ENCODE measurements at places on chromosomes 7 and 10. TPM values are rescaled to one million over a fixed set of nuclear protein-coding genes. Genes with fewer than 3 reads are reported as not detected.
A peak's percentile ranks its signal among the peaks of the same experiment; 100 is the strongest.

The EGFR gene
- total RNA-seq: 125 TPM

The STEAP1B gene
- total RNA-seq: 2.2 TPM

The LRRC4 gene
- total RNA-seq: 1.3 TPM

The FAM20C gene
- 46.5 TPM for total RNA-seq

The COL17A1 gene
- total RNA-seq: not detected

The TIAL1 gene
- 49.9 TPM for total RNA-seq

The PNLIPRP2 gene
- not detected for total RNA-seq

The DOCK1 gene
- total RNA-seq: 55.8 TPM

The CALCR gene
- not detected for total RNA-seq

The KIAA1549 gene
- 2.3 TPM for total RNA-seq

The C7orf57 gene
- total RNA-seq: not detected

DNA sequence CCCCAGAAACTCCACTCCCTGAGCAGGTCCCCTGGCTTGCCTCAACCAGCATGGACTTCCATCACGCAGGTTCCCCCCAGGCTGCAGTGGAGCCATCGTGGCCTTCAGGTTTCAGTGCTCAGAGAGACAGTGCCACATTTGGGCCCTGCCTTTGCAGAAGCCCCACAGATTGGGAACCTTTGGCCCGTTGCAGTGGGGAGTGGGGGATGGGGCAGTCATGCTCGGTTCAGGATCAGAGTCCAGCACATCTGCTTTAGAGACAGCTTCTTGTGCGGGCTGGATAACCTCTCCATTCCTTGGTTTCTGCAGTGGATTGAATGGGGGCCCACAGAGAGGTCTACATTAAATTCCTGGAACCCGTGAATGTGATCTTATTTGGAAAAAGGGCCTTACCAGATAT lies 183.9 kb downstream of the EBF3 start:
- no peak overlapping the region for H3K4me3 ChIP-seq
- no peaks in the 10 kb centered on the region for H3K36me3 ChIP-seq
- no peaks in the 10 kb centered on the region for H3K4me1 ChIP-seq
- no peak overlapping the region for H3K27ac ChIP-seq
- no peak for DNase-seq

DNA sequence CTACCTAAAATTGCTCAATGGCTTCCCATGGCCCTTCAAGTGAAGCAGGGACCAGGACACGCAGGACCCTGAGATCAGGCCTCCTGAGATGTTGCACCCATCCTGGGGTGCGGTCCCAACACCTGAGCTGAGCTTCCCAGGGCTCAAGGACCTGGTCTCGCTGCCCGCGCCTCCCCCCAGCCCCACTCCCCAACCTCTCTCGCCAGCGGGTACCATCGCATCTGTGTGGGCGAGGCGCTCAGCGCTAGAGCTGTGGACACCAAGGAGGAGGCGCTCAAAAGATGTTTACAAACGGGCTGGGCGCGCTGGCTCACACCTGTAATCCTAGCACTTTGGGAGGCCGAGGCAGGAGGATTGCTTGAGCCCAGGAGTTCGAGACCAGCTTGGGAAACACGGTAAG lies 7.4 kb upstream of the CRYGN start:
- H3K36me3 ChIP-seq: no peaks in the 10 kb centered on the region
- H3K27me3 ChIP-seq: no peaks in the 10 kb centered on the region
- no peak overlapping the region for H3K27ac ChIP-seq
- DNase-seq: no peak
- H3K4me1 ChIP-seq: peaks cover 11% of the 10 kb centered on the region

GRCh38 chr7:93232673-93233018 lies 480 bp downstream of the VPS50 start:
- peak overlapping the region; percentile 66 for H3K27ac ChIP-seq
- DNase-seq: no peak
- H3K27me3 ChIP-seq: no peaks in the 10 kb centered on the region

- H3K36me3 ChIP-seq: no peaks in the 10 kb centered on the region
- no peaks in the 10 kb centered on the region for H3K27me3 ChIP-seq
- H3K4me3 ChIP-seq: no peak overlapping the region
Observed at GRCh38 chr10:22723343-22723779, 9.0 kb upstream of the PIP4K2A start.

GRCh38 chr10:5163487-5163886 lies 21.5 kb downstream of the AKR1C8 start:
- H3K27me3 ChIP-seq: no peaks in the 10 kb centered on the region
- no peak for DNase-seq
- H3K4me1 ChIP-seq: no peaks in the 10 kb centered on the region
- H3K27ac ChIP-seq: no peak overlapping the region
- no peak overlapping the region for H3K4me3 ChIP-seq
- H3K36me3 ChIP-seq: no peaks in the 10 kb centered on the region

- DNase-seq: no peak
- H3K4me1 ChIP-seq: peaks cover under 1% of the 10 kb centered on the region
- no peak overlapping the region for H3K4me3 ChIP-seq
- H3K27ac ChIP-seq: no peak overlapping the region
Observed at GRCh38 chr7:465710-466400, 53.8 kb downstream of the PDGFA start.

DNA sequence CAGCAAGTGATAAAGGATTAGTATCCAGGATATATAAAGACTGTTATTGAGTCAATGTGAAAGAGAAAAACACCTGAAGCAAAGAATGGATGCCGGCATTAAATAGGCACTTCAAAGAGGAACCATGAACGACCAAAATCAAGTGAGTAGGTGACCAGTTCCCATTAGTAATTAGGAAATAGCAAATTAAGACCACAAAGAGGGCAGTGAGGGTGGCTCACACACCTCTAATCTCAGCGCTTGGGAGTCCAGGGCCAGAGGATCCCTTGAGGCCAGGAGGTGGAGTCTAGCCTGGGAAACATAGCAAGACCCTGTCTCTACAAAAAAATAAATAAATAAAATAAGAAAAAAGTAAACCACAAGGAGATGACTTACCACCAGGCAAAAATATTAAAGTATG lies 1.5 kb upstream of the ANTXRL start:
- peak overlapping the region; percentile 85 for H3K27ac ChIP-seq
- H3K27me3 ChIP-seq: no peaks in the 10 kb centered on the region
- peak overlapping the region; percentile 81 for H3K4me3 ChIP-seq
- no peaks in the 10 kb centered on the region for H3K36me3 ChIP-seq
- DNase-seq: no peak

- no peaks in the 10 kb centered on the region for H3K36me3 ChIP-seq
- no peaks in the 10 kb centered on the region for H3K27me3 ChIP-seq
- no peak overlapping the region for H3K27ac ChIP-seq
Observed at GRCh38 chr10:27399871-27400270, 104.2 kb upstream of the RAB18 start.

GRCh38 chr10:74824184-74824899 lies 2.1 kb upstream of the KAT6B start:
- no peak for DNase-seq
- H3K36me3 ChIP-seq: no peaks in the 10 kb centered on the region
- peak overlapping the region; percentile 89 for H3K4me3 ChIP-seq

- peaks cover 28% of the 10 kb centered on the region for H3K4me1 ChIP-seq
- peak overlapping the region; percentile 95 for H3K27ac ChIP-seq
- no peak overlapping the region for H3K4me3 ChIP-seq
- no peaks in the 10 kb centered on the region for H3K36me3 ChIP-seq
Observed at GRCh38 chr7:116209561-116210070, 723 bp upstream of the TES start.

GRCh38 chr7:157826566-157826965 lies 489.8 kb downstream of the DNAJB6 start:
- H3K27me3 ChIP-seq: peaks cover 18% of the 10 kb centered on the region
- DNase-seq: no peak
- H3K4me1 ChIP-seq: no peaks in the 10 kb centered on the region
- no peaks in the 10 kb centered on the region for H3K36me3 ChIP-seq
- no peak overlapping the region for H3K27ac ChIP-seq

- H3K4me3 ChIP-seq: no peak overlapping the region
- no peak for DNase-seq
- H3K27me3 ChIP-seq: peaks cover 78% of the 10 kb centered on the region
Observed at GRCh38 chr7:25881317-25882037, 270.5 kb upstream of the NFE2L3 start.

DNA sequence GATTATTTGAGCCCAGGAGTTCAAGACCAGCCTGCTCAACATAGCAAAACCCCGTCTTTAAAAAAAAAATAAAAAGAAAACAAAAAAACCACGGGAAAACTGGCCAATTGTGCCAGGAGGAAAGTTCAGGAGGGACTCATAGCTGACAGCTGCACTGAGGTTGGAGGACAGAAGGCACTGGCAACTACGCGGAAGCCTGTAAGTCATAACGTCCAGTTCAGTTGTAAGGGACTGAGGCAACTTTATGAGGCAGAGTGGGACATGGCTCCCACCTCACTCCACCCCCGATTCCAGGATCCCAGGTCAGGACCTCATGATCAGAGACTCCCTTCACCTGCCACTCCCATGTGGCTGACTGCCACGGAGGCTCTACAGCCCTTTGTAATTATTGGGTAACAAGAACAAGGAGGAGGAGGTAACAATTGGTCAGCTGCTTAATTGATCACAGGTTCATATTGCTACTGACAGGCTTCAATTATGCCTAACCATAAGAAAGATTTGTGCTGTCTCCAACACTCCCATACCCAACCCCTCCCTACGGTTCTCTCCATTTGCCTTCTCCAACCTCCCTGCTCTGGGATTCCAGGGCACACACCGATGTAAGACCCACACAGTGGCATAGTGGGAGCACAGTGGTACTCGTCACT lies 1.9 kb upstream of the CCL24 start:
- H3K27ac ChIP-seq: no peak overlapping the region
- H3K27me3 ChIP-seq: peaks cover 10% of the 10 kb centered on the region
- no peaks in the 10 kb centered on the region for H3K4me1 ChIP-seq

DNA sequence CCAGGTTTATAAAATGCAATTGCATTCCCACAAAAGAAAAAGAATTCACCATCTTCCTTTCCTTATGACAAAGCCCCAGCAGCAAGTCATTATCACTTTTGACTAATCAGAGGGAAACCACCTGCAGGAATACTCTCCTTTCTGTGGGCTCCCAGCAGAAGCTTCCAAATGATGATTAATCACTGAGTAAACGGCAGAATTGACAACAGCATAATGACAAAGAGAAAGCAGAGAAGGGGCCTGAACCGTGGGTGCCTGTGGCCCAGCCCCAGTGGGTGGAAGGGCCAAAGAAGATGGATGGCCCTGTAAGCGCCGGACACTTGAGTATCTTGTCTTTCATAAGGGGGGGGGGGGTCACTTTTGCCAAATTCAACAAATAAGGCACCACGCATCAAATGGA lies 152.4 kb upstream of the NRBF2 start:
- no peaks in the 10 kb centered on the region for H3K27me3 ChIP-seq
- no peak overlapping the region for H3K4me3 ChIP-seq
- no peak for DNase-seq
- H3K27ac ChIP-seq: no peak overlapping the region
- no peaks in the 10 kb centered on the region for H3K4me1 ChIP-seq

DNA sequence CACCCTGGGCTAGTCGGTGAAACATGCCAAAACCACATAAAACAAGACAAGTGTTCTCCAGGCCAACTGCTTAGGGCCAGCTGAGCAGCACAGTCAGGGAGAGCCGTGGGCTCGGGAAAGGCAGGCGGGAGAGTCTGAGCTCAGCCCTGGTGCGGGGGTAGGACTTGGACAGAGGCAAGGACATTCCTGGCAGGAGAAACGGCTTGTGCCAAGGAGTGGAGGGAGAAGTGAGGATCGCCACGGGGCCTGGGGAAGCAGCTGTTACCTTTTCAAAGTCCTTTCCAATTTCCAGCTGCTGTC lies 4.2 kb downstream of the ELN start:
- no peaks in the 10 kb centered on the region for H3K27me3 ChIP-seq
- DNase-seq: no peak
- H3K4me1 ChIP-seq: peaks cover 83% of the 10 kb centered on the region
- peak overlapping the region; percentile 92 for H3K27ac ChIP-seq

GRCh38 chr10:87603769-87604168 lies 55.9 kb upstream of the PAPSS2 start:
- no peak overlapping the region for H3K4me3 ChIP-seq
- H3K27me3 ChIP-seq: no peaks in the 10 kb centered on the region
- H3K4me1 ChIP-seq: peaks cover 5% of the 10 kb centered on the region

DNA sequence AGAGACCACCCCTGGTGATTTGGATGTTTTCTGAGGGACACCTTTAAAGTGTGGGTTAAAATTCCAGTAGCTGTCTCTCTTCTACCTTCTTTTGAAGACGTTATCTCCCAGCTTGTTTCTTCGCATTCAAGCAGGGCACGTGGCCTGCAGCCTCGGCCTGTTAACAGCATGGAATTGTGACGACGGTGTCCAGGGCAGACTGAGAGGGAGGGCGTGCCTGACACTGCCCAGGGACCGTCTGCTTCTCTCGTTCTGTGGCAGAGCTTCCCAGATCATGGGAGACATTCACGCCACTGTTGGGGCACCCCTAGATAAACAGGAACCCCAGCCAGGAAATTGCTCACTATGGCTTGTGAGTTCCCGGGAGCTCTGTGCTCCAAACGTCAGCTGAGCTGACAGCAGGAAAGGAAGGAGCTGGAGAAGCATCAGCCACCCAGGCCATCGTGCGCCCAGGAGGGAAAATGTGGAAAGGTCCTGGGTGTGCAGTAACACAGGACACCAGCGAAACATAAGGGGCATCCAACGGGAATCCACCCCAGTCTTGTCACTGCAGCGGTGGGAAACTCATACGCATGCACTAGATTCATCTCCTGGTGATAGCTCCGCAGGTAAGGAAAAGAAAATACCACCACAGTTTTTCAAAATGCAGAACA lies 41.1 kb upstream of the RBM33 start:
- DNase-seq: no peak
- peaks cover 4% of the 10 kb centered on the region for H3K4me1 ChIP-seq
- H3K27me3 ChIP-seq: no peaks in the 10 kb centered on the region
- H3K27ac ChIP-seq: no peak overlapping the region
- H3K4me3 ChIP-seq: no peak overlapping the region

- no peak overlapping the region for H3K4me3 ChIP-seq
- no peaks in the 10 kb centered on the region for H3K27me3 ChIP-seq
- H3K36me3 ChIP-seq: no peaks in the 10 kb centered on the region
- DNase-seq: no peak
Observed at GRCh38 chr10:116164291-116164690, 108.7 kb downstream of the GFRA1 start.

DNA sequence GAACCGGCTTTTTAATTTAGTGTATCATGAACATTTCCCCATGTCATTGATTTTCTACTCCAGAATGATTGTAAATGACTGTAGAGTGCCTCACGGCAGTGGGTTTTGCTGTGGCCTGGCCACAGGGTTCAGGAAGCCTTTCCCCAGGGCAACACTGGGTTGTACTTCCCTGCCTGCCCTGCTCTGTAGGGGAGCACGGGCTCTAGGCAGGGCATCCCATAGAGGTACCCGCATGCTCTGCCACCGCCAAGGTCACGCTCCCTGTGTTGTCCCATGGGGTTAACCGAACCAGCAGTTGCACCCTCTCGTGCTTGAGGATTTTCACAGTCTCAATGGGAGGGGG lies 63.8 kb downstream of the BPGM start:
- no peaks in the 10 kb centered on the region for H3K27me3 ChIP-seq
- peaks cover 46% of the 10 kb centered on the region for H3K4me1 ChIP-seq
- DNase-seq: no peak
- no peak overlapping the region for H3K4me3 ChIP-seq
- H3K27ac ChIP-seq: peak overlapping the region; percentile 74

GRCh38 chr10:129042776-129043595 lies 424.1 kb upstream of the MGMT start:
- H3K4me1 ChIP-seq: peaks cover 9% of the 10 kb centered on the region
- H3K4me3 ChIP-seq: no peak overlapping the region
- no peaks in the 10 kb centered on the region for H3K36me3 ChIP-seq
- no peak overlapping the region for H3K27ac ChIP-seq

All from esophagus muscularis mucosa (tissue), 4 donors.